ENCODE measurements at places on chromosomes 1 and 21.

DNA sequence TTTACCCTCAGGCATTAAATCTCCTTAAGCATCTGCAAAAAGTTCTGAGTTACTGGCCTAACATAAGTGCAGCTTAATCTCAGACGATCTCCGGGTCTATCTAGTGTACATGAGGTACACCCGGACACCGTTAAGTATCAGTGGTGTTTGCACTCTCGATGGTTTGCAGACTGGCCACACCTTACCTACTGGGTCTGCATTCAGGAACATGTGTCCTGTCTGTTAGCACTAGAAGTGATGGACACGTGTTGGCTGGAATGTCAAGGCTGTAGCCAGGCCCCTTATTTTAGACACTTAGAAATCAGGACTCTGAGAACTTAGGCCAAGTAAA is 783 bp upstream of the AGL start:
- no peak for DNase-seq

GRCh38 chr1:110209715-110210603 is at the start of gene KCNC4:
KCNC4 (plus strand) TSS chr1:110210314; CDS start chr1:110211500, 1,186 bp downstream.
- DNase-seq, result peak; percentile 64

DNA sequence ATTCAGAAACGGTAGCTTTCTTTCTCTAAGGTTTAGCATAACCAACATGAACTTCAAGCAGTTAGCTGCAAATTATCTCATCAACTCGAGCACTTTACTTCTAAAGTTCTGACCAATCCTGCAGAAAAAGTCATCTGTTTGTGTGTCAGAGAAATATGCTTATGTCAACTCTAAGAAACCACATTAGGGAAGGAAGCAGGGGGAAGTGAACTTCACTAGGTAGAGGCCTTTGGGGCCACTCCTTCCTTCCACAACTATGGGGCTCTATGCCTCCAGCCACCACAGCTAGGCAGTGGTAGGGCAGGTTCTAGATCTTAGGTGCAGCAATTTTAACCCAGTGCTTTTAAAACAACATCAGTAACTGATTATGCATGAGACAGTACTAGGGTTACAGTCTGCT is 375.9 kb downstream of the DSCAM start:
- no peak for DNase-seq

DNA sequence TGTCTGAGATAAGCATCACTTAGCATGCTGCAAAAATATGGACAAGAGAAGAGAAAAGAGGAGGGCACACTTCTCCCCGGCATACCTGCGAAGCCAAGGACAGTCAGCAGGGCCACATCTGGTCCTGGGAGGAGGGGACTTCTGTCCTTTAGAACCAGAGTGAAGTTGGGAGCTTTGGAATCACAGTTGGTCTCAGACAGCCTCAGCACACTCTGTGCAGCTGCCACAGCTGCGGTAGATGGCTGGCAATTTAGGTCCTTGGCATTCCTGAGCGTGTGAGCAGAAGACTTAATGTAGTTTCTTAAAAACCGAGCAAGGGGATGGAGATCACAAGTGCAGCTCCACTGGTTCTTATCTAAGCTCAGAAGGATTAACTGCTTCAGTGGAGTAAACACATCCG is 32.3 kb downstream of the LRRC53 start:
- DNase-seq, result no peak

DNA sequence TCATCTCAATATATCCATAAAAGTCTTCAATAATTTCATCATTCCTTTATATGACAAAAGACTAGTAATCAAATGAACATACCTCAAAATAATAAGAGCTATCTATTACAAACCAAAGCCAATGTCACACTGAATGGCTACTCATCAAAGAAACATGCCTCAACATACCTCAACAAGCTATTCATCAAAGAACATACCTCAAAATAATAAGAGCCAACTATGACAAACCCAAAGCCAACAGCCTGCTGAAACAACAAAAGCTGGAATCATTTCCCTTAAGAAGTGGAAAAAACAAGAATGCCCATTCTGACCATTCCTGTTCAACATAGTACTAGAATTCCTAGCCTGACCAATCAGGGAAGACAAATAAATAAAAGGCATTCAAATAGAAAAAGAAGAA is 1373.7 kb downstream of the BRINP3 start:
- DNase-seq, result no peak

- DNase-seq, result no peak
These were observed 184.9 kb downstream of the DYRK1A start for GRCh38 chr21:37551331-37551992.

- DNase-seq, result no peak
These were observed 286.9 kb upstream of the RUNX1 start for GRCh38 chr21:35335951-35336446.

DNA sequence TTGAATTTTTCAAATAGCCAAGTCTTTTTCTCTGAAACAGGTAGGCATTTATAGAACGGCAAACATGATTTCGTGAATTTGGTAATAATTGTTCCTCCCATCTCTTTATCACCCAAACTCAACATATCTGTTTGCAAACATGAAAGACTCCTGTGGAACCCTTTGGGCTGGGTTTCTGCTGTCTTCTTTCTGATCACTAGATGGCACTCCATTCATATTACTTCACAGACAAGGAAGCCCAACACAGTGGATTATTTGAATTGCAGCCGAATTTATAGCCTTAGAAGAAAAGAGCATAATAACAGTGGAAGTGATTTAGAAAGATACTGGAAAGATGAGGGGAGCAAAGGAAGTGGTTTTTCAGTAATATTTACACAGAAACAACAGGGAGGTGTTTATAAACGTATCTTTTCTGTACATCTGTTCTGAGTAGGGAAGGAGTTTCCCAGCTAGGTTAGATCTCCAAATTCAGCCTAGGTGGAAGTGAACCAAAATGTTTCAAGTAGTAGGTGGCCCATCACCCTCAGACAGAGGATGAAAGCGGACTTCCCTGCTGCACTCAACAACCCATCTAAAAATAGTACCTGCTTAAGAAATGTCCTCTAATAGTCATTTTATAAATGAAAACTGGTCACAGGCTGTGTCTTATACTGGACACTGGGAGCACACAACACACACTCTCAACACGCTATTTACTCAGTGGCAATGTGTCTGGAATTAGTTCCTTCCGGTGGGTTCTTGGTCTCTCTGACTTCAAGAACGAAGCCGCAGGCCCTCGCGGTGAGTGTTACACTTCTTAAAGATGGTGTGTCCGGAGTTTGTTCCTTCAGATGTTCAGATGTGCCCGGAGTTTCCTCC is 67.6 kb downstream of the MAP3K21 start:
- no peak for DNase-seq

DNA sequence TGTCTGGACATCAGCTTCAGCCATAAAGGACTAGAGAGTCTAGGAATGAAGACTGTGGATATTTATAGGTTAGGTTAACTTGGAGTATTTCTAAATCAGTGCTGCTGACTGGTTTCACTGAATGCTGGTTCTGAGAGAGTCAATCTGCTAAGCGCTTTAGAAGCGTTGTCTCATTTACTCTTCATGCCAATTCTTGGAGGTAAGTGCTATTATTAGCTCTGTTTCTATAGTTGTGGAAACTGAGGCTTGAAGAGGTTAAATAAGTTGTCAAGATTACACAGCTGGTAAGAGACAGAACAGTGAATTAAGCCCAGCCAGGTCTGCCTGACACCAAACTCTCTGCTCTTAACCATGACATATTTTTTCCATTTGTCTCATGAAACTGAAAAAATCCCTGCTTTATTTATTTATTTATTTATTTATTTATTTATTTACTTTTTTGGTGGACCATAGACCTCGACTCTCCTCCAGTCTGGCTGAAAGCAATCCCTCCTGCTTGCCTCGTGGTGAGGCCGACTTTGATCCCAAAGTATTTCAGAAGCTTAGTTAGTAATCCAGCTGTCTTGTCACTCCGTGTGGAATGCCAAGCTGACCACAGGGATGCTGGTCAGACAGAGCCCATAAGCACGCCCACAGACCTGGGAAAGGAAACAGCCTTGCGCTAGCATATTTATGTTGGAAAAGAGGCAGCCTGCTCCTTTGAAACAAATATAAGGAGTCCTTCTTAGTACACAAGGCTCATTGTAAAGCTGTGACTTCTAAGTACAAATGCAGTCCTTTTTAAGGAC is 16.9 kb downstream of the NTMT2 start:
- DNase-seq, result peak; percentile 41

DNA sequence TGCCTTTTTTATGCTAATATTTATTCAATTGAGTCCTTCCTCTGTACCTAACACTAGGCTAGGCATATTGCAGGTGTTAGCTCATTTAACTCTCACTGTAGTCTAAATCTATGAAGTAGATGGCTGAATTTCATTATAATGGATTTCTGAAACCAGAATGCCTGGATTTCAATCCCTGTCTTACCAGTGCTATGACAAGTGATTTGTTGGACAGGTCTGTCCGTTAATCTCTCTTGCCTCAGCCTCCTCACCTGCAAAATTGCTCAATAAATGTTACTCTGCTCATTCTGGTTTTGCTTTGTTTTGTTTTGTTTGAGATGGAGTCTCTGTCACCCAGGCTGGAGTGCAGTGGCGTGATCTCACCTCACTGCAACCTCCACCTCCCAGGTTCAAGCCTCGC is 146.1 kb upstream of the ADGRL2 start:
- no peak for DNase-seq

GRCh38 chr1:108657356-108658080 is 3.4 kb downstream of the HENMT1 start:
- DNase-seq, result no peak

DNA sequence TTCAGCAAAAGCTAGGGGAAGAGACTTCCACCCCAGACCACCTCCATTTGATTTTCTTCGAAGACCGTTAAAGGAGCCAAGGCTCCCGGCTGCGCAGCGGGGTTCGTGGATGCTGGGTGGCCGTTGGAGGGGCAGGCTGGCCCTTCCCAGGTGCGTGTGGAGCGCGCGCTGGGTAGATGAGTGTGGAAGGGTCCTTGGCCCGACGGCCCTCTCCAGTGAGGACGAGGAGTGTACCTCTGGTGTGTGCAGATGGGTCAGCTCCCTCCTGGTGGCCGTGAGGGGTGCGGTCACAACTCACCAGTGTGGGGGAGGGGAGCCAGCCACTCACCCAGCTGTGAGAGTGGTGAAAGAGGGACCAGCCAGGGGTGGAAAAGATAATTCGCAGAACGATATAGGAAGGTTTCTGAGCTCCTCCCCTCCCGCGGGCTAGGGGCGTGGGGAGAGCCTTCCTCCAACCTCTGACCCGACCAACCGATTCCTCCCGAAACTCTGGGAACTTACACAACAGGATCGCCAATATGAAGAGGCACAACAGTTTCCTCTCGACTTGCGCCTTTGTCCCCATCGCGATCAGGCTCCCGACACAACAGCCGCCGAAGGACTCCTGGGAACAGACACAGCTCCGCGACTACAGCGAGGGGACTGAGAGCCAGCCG is at the start of gene F11R:
TSS of gene F11R (minus strand) at position 644 of the 656 bp plus-strand sequence. CDS start at position 565, 79 bp downstream.
- DNase-seq, result peak; percentile 88

DNA sequence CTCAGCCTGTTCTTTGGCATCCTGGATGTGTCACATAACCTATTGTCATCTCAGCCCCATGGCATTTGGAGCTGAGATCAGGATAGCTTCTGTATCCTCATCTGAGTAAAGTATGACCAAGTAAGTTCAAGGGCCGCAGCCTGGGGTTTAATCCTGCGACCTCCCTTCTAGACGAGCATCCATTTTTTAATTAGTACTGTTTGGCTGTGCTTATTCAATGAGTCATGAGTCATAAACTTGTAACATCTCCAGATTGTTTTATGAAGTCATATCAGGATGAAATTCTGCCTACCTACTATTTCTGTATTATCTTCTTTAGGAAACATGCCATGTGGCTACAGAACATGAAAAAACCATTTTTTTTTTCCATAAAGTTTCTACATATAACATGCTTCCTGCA is 119.1 kb downstream of the ERG start:
- DNase-seq, result no peak

DNA sequence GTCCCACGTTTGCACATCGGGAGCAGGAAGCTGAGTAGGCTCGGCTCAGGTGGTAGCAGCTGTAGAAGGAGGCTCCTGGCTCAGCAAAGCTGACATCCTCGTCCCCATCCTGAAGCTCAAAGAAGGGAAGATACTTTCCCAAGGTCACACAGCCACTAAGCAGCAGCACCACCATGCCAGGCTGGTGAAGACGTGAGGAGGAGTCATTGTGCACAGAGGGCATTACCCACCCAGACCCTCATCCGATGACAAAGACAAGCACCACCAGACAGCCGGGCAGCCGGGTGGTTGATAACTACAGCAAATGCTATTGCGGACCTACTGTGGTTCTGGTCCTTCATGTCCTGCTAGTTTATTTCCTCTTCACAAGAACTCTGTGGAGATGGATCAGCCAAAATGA is 186.9 kb downstream of the MATN1 start:
- no peak for DNase-seq

DNA sequence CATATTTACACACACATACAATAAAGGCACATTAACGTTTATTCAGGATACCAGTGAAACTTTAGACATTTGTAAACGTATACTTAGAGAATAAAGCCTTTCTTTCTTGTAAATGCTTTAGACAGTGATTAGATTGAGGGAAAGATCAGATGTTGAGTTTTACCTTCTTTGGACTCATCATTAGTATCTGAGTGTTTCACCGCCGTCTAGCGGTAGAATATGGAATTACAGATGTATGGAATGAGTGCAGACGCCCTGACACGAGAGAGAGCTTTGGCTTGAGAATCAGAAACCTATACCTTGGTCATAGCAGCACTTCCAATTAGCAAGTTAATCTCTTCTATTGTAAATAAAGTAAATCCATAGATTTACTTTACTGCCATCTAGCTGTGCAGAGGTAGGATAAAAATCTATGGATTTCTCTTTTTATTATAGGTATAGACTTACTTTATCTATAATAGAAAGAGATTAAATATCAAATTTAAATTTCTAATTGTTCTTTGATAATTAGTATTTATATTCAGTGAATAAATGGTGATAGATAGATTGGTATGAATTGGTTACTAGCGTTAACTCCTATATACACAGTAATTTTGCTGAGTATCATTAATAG is 12.6 kb downstream of the FLG2 start:
- DNase-seq, result no peak

- no peak for DNase-seq
These were observed 53.1 kb downstream of the HNRNPR start for GRCh38 chr1:23290836-23291565.

- no peak for DNase-seq
These were observed 51.8 kb downstream of the LACTBL1 start for GRCh38 chr1:22920734-22921451.

DNA sequence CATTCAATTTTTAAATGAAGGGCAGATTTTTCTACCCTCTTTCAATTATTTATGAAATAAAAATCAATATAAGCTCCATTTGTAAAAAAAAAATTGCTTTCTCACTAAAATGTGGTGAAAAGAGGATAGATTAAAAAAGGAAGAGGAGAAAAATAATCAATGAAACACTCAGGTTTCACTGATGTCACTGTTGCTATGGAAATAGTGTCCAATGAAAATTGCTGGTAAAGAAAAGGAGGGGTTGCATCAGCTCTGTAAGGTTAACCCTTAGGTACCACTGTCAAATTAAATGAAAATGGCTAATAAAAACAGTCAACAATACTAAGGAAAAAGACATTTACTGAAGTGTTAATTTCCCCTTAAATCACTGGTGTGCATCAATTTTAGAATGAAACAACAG is 91.6 kb upstream of the TTC39A start:
- DNase-seq, result no peak

- peak; percentile 35 for DNase-seq
These were observed 36.9 kb downstream of the MYOM3 start for GRCh38 chr1:24074817-24075589.
